ENCODE measurements at places on chromosomes 7 and 10.

GRCh38 chr10:3473271-3473670, 300.7 kb upstream of the PITRM1 start:
- DNase-seq = no peak

DNA sequence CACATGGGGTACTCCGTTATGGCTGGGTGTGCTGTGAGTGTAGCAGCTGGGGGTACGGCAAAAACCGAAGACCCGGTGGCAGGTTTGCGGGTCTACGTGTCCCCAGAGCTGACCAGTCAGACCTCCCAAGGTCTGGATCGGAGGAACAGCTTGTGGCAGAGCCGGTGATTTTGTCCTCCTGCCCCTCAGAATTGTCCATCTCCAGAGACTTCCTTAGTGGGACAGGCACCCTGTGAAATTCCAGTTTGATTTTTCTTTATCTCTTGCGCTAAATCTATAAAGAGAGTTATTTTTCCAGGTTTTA, 1.0 kb downstream of the EIF3B start:
- no peak for DNase-seq

DNA sequence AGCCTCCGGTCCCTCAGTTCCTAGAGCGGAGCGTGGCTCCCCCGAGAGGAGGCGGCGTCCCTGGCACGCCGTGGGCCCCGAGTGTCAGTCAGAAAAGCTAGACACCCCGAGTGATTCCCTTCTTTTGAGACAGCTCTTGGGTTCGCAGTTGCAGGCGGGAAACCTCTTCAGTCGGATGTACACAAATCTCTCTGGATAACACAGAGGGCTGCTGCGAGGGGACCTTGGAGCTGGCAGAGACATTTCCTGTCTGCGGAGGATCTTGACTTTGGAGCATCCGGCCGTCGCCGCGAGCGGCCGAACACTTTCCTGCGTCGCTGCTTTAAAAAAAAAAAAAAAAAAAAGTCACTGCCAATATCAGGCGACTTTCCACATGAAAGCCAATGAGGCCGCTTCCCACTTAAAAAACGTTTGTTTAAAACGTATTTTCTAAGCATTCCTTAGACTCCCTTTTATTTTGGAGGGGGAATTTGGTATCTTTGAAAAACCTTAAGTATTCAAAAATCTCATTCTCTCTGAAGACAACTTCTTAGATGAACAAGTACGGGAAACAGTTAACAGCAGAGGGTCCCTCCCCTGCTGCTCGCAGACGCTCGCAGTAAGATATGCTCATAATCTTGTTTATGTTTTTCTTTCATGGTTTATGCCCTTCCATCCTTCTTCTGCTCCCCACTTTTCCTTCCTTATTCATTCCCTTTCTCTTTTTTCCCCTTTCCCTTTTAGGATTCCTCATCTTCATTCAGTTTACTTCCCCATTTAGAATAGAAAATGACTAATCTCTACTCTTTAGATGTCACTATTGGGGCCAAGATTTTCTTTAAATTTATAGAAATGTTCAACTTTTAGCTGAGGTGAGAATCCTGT, 10.0 kb downstream of the HHEX start:
- peak; percentile 36 for DNase-seq

DNA sequence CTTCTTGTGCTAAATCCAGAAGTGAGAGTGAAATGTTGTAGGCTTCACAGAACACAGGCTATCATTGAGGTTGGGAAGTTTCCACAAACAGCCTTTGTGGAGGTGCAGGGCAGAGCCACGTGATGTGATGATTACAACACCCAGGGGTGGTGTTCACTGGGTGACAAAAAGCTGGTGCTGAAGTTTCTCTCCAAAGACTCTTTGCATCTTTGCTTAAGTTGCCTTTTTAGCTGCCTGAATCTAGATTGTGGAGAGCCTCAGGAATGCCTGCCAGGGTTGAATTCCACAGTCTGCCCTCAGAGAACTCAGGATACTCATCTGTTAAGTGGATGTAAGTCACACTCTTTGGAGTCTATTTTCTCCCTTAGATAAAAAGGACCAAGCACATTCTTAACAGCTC, 56.3 kb downstream of the PLXNA4 start:
- DNase-seq = no peak

- no peak for DNase-seq
These were observed 467.0 kb downstream of the ADRA2A start for GRCh38 chr10:111543854-111544253.

GRCh38 chr10:21369697-21370096, 155.8 kb downstream of the SKIDA1 start:
- no peak for DNase-seq
